ENCODE measurements at places on chromosomes 1 and 21.
A peak's percentile ranks its signal among the peaks of the same experiment; 100 is the strongest.

- DNase-seq: no peak
These were observed 27.2 kb upstream of the KIF21B start for GRCh38 chr1:201050515-201051277.

DNA sequence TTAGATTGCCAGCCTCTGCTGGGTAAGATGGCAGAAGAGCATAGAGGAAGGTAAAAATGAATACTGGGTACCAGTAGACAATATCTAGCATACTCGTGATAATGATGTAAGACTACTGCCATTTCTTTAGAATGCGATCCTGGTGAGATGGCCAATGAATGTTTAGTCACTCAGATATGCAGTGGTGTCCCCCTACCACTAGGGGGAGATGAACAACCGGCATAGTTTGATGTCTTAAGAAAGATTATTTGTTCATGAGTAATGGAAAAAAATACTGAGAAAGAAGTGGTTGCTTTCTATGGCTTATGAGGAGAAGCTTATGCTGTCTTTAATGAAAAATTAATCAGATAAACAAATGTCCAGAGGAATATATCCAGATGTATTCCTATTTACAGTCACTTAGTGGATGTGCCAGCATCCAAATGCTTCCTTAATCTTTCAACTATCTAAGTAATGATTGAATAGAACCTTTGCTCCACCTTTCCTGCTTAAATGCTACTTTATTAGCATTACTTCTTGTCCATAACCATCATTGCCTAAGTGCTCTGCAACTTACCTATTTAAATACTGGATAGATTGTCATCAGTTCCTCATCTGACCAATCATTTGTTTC is 256.6 kb downstream of the ST6GALNAC3 start:
- DNase-seq: peak; percentile 69

- peak; percentile 80 for DNase-seq
These were observed 25.6 kb downstream of the PADI3 start for GRCh38 chr1:17274186-17275170.

GRCh38 chr21:16302851-16303282 is 573.1 kb downstream of the USP25 start:
- no peak for DNase-seq

GRCh38 chr1:37478451-37478881 is 4.1 kb downstream of the ZC3H12A start:
- DNase-seq: peak; percentile 80

- no peak for DNase-seq
These were observed 1.4 kb downstream of the GPR161 start for GRCh38 chr1:168135116-168135920.

GRCh38 chr1:105544475-105544874 is 1512.0 kb upstream of the PRMT6 start:
- peak; percentile 32 for DNase-seq

DNA sequence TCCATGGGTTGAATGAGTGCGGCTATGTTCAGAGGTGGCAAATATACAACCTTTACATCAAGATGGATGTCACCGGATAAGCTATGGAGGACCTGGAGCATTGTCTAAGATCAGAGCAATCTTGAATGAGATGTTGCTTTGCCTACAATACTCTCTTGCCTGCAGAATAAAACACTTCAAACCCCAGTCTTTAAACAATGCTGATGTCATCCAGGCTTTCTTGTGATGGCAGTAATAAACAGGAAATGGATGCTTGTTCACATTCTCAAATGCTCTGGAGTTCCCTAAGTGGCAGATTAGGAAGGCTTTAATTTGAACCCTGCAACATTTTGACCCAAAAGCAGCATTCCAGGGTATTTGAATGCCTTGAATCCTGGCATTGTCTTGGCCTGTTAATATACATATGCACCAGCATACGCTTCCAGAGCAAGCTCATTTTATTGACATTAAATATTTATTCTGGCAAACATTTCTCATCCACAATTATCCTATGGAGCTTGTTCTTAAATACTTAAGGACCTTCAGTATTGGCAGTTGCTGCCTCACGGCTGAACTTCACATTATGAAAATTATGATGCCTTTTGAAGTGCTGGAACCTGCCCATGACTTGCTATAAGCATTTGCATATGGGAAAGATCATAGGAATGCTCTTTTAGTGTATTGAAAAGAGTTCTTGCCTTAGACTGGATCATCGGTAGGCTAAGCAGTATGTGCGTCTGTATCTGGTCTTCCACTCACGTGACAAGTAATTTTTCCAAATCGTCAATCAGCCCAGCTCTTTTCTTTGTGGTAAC is 422.7 kb downstream of the SIPA1L2 start:
- DNase-seq: no peak

GRCh38 chr1:27878039-27878438 is 5.7 kb downstream of the THEMIS2 start:
- DNase-seq: no peak

DNA sequence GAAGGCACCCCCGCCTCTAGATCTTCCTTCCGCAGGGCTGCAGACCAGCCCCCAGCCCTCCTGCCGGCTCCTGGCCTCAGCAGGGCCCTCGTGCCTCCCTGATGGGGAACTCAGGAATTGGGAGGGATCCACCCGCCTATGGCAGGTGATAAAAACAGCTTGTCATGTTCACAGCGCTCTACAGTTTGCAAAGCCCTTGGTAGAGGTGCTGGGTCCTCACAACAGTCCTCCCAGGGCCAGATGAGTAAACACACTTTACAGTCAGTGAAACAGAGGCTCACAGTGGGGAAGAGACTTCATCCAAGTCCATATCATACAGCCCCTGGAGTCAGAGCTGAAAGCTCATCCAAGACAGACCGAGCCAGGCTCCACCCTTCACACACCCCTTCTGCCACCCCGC is 97.0 kb upstream of the IFFO2 start:
- DNase-seq: no peak

DNA sequence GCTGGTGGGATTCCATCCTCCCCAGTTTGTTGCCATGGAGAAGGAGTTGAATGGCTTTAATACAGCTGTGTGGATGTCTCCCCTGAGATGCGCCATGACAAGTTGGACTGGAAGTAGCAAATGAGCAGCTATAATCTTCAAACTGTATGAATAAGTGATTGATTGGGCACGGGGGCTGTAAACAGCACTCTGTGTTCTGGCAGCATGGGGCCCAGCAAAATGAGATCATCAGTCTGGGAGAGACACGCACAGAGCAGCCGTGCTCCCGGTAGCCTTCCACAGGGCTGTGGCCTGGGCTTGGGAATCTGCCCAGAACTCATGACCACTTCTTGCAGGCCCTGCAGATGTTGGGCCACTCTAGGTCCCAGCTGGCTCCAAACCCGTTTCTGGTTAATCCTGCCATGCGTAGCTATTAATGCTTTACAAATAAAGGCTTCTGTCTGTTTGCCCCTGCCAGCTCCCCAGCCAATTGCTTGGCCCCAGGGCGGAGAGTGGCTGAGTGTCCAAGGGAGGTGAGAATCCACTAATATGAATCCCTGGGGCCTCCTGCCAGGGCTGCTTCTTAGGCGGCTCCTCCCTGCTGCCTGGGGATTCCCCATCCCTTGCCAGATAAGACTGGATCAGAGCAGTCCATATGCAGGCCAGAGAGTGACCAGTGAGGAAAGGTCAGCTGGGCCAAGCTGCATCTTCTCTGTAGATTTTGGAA is 642.9 kb downstream of the AJAP1 start:
- DNase-seq: no peak

Data from Daoy (cell line).